Right lung (tissue), 10 donors: ENCODE measurements at places on chromosomes 1 and 21. TPM values are rescaled to one million over a fixed set of nuclear protein-coding genes. Genes with fewer than 3 reads are reported as not detected.

DNA sequence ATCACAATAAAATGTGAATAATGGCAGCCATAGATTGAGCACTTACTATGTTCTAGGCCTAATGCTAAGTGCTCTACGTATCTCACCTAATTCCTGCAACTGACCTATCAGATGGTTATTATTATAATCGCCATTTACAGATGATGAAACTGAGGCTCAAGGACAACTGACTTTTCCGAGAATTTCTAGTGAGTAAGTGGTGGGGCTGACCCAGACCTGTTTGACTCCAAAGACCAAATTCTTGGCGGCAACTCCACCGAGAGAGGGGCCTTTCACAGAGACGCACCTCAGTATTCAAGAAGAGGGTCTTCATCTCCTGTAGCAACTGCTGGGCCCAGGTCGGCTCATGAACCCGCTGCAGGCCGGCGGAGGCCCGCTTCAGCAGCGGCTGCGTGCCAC lies 573 bp downstream of the TMEM234 start:
- DNase-seq = no peak

DNA sequence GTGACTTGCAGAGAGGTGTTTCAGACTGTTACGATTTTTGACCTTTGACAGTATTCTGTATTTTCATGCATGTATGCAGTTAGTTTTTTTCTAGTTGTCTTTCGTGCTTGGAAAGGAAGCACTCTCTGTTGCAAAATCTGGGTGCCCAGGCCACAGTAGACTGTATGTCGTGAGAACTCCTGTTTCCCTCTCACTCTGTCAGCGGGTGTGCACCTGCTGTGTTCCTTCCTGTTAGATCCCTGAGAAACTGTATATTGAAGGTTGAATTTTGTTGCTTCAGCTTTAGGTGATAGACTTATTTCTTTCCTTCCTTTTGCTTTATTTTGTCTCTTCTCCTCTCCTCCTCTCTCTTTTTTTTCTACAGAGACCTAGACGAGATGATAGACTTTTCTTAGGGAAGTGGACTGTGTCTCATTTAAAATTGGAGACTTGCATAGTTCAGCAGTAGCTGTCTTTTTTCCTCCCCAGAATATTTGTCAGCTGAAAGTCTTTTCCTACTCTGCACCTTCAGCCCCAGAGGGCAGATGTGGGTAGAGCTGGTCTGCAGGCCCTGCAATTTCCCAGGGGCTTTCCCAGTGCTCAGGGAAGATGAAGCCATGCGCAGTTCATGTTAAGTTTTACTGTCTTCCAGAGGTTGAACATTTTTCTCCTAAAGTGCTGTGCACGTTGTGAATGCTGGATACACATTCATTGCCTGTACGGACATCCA lies 1.4 kb downstream of the TRAPPC10 start:
- no peak for DNase-seq

Gene LORICRIN
- polyA plus RNA-seq = not detected

Gene SAMD11
- 23.9 TPM for polyA plus RNA-seq

GRCh38 chr1:57479471-57479870 lies 55.6 kb upstream of the DAB1 start:
- DNase-seq = no peak

GRCh38 chr1:85406887-85407533 lies 57.9 kb downstream of the DDAH1 start:
- peak; percentile 85 for DNase-seq

GRCh38 chr1:31745096-31745945 lies 18.8 kb downstream of the ADGRB2 start:
- no peak for DNase-seq

DNA sequence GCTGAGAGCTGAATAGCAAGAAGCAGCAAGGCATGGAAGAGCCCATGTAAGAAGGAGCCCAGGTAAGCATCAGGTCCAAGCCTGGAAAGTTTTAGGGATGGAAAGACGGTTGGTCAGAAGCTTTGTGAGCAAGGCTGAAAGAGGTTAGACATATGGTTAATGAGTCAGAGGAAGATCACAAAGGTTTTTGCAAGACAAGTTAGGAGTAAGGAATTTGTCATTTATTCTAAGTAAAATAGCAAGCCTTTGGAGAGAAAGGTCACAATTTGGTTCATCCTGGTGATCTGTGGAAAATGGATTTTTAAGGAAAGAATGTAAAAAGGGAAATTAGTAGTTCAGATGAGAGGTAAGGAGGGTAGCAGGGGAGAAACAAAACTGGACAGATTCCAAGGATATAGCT lies 106.7 kb downstream of the DPYD start:
- no peak for DNase-seq

DNA sequence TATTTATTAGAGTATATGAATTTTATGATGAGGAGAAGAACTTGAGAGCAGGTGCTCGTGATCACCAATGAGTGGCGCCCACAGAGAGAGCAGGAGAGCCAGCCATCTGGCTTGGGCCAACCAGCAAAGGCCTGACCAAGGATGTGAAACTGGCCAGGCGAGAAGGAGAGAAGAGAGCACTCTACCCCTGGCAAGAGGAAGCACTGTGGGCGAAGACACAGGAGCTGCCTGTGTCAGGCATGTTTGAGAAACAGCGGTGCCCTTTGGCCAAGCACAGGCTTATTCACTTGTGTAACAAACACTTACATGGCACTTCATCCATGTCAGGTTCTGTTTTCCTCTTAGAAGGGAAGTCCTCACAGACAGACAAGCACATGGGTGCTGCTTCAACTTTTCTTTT lies 4.2 kb upstream of the SIPA1L2 start:
- DNase-seq = no peak

Gene LCE2B
- polyA plus RNA-seq = not detected

DNA sequence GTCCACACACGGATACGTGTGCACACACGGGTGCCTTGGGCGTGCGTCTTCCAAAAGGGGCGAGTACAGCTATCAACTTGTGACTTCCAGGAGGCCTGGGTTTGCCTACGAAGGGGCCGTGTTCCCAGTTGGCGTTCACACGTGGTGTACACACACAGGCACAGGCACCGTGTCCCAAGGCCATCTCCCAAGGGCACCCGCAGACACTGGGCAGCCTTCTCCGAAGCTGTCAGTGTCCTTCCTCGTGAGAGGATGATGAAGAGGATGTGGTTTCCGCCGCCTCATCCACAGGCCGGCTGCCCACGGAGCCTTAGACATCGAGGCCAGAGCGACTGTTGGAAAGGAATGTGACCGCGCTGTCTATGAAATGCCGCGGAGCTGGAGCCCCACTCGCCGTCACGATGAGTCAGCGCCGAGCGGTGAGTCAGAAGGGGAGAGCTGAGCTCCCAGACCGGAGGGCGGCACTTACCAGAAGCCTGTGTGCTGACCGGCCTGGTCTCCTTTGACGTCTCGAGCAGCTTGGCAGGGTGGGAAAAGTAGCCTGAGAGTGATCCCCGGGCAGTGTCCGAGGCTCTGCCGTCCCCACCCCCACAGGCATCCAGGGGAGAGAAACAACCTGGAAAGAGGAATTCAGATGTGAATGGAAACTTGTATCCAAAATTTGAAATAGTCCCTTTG lies 141.4 kb upstream of the ARHGEF16 start:
- DNase-seq = peak; percentile 59

- no peak for DNase-seq
Measured at GRCh38 chr1:36560177-36560576, 77.5 kb upstream of the CSF3R start.

- DNase-seq = no peak
Measured at GRCh38 chr1:24553931-24554330, 2.0 kb upstream of the NCMAP start.

Gene S100A12
- polyA plus RNA-seq = 1.2 TPM

Gene FCRL1
- 0.45 TPM for polyA plus RNA-seq

Gene GPX7
- 84.9 TPM for polyA plus RNA-seq

- no peak for DNase-seq
Measured at GRCh38 chr1:18409609-18410237, 71.0 kb upstream of the KLHDC7A start.

- no peak for DNase-seq
Measured at GRCh38 chr21:36759348-36760083, 60.6 kb downstream of the SIM2 start.

DNA sequence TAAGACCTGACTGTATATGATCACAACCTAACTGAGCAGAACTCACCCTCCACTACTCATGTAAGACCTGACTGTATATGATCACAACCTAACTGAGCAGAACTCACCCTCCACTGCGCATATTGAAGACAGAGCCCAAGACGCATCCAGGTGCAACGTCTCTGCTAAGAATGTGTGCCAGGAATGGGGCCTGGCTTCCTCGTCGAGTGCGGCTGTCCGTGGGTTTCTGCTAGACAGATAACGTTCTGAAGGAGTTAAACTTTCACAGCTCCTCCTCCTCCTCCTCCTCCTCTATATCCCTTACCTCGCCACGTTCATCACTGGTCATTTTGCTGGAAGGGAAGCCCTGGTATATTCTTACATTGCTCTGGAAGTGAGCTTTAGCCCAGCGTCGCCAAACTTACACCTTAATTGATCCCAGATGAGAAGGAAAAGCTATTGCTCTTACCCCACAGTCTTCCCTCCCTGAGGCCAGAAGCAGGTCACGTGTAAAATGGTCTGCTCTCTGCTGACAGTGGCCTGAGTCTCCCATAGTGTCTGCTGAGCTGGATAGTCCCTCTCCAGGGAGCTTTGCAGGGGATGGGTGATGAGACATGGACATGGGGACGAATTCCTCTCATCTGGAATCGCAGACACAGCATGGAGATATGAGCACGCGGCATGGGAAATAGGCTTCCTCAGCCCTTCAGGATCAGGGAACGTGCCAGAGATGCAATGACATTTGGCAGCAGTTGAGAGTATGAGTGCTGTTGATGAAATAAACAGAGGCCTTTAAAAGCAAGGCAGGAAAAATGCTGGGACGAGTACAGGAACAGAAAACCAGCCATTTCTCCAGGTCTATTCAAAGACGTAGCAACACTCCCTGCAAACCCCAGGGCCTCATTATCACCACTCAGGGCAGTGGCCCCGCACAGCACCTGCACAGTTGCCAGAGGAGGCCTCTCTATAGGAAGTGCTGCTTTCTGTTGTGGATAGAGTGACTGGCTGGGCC lies 528.1 kb downstream of the KIF26B start:
- peak; percentile 74 for DNase-seq

DNA sequence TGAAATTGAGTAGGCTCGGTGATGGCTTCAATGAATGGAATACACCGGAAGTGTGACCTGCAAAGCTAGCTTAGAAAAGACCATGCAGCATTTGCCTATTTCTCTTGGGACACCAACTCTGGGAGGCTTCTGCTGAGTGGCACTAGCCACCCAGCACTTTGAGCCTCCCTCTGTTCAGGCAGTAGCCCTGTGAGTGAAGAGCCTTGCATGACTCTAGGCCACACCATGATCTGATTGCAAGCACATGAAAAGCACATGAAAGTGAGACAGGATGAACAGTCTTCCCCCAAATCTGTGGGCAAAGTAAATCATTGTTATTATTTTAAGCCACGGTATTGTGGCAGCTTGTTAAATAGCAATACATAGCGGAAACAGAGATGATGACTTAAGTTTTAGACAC lies 2.8 kb downstream of the CD48 start:
- DNase-seq = no peak

Gene CLSTN1
- polyA plus RNA-seq = 121 TPM

- no peak for DNase-seq
Measured at GRCh38 chr21:39033878-39034589, 149.2 kb downstream of the PSMG1 start.

GRCh38 chr1:237029240-237029639 lies 12.7 kb upstream of the RYR2 start:
- no peak for DNase-seq

- peak; percentile 23 for DNase-seq
Measured at GRCh38 chr1:152410599-152410998, 3.5 kb downstream of the CRNN start.

- no peak for DNase-seq
Measured at GRCh38 chr1:208189183-208189582, 55.0 kb downstream of the PLXNA2 start.

DNA sequence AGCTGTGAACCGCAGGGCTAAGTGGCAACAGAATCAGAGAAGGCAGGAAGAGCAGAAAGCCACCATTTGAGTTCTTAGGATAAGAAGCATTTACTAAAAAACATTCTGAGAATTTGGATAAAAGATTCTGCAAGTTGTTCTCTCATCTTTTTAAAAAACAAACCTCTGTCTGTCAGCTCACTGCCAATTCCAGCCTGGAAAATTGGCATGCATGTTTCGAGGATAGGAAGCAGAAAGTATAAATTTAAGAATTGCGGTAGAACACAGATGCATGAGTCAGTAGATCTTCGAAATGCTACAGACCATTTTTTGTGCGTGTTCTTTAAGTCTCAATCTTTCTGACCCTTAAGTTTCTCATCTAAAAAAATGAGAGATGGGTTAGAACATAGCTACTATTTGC lies 544.5 kb upstream of the DAB1 start:
- no peak for DNase-seq

Gene SUSD4
- 26.1 TPM for polyA plus RNA-seq

DNA sequence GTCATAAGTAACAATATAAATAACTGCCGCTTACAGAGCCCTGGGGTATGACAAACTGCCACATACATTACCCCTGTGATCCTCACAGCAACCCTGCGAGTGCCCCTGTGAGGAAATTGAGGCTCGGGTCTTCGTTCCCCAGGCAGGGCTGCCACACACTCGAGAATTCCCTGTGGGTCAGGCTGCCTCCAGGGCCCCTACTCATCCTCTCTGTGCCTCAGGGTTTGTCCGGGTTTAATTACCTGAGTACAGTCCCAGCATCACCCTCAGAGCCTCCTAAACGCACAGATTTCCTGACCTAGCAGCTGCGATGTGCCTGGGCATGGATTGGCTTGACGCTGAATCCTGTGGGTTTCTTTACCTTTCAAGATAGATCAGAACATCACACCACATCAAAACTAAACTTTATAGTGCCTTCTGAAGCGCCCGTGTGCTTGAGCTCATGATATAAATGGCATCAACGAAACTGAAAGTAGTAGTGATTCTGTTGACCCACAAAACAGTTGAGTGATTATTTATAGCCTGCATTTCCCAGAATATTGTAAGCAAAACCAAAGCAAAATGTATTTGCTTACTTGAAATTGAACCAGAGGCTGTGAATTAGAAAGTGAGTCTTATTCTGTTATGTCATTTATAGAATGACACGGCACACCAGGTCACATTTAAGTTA lies 14.0 kb downstream of the SLC37A1 start:
- no peak for DNase-seq

Gene ETNK2
- 14.8 TPM for polyA plus RNA-seq

GRCh38 chr1:233340031-233340555 lies 12.6 kb downstream of the MAP3K21 start:
- no peak for DNase-seq

Gene CHI3L1
- 1.6 TPM for polyA plus RNA-seq

DNA sequence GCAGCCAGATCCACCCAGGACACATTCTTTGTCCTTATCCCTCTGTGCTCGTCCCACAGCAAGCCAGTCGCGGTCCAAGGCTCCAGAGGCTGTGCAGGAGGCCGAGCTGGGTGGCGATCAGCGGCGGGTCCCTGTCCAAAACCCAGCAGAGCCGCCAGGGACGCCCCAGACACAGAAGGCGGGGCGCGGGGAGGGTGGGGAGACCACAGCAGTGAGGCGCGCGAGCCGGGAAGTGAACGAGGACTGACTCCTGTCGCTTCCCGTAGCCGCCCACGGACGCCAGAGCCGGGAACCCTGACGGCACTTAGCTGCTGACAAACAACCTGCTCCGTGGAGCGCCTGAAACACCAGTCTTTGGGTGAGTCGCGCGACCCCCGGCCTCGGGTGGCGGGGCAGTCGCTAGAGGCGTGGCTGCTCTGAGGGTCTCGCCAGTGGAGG lies at the start of gene LGALS8:
Gene LGALS8 (plus strand): TSS at position 279 of the 438 bp plus-strand sequence. CDS start 2,089 bp downstream, outside the sequence.
- DNase-seq = peak; percentile 83
